ENCODE measurements at places on chromosomes 1 and 21.

DNA sequence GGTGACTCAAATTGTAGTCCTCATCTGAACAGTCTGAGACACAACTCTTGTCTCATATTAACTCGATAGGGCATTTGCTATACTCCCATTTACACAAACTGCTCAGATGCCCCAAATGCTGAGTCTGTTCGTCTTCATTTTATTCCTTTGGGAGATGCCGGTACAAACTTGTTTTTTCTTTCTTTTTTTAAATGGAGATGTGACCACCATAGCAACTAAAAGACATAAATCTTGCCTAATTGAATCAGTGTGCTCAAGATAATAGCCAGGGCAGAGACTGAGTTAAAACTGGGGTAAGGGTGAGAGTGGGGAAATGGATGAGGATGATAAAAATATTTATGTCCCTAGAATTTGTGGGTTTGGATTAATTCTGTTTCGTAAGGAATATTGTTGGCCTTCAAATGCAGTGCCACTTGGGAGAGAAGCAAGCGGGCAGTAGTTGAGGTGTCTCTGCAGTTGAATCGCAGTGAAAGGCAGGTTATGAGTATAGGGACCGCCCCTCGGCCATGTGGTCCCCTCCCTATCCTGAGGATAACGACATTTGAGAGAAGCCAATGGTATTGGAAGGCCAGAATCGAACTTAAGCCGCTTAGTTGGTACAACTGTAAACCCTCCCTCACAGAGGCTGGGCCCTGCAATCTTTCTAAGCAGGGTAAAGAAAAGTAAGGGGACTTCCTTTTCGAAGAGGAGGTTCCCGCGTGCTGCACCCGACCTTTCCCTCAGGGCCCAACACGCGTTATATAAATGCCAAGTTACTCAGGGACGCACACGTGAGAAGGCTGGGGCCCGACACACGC is 859 bp upstream of the LRRC8B start:
- DNase-seq: no peak

GRCh38 chr1:3515774-3516480 is 61.5 kb downstream of the ARHGEF16 start:
- DNase-seq: no peak

GRCh38 chr1:59967141-59967697 is 40.6 kb upstream of the CYP2J2 start:
- DNase-seq: no peak

GRCh38 chr1:93960641-93961147 is 51.5 kb upstream of the GCLM start:
- DNase-seq: no peak

GRCh38 chr1:94539496-94539895 is 2.1 kb downstream of the F3 start:
- DNase-seq: no peak

DNA sequence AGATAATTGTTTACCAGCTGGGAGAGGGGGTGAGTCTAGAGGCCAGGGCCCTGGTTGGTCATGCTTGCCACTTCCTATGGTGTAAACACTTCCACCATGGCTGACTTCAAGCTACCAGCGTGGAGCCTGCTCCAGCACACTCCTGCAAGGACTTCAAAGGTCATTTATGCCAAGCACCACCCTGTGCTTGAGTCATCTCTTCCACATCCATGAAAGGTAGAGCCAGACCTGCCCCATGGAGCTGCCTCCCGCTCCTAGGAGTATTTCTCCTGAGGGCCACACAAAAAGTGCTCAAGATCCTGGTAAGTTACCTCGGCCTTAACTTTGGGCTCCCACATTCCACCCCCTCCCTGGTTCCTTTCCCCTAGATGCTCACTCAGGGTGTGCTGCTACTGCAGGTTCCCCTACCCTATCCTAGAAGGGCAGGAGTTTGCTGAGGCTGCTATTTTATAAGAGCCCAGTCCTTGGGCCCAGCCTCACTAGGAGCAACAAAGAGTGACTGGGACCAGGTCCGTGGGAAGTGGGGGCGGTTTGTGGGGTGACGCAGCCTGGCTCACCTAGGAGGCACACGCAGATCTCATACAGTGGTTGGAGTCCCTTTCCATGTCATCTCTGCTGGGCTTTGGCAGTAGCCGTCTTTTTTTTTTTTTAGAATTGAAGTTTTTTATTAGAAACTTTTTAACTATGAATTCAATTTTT is 2.4 kb downstream of the RAB7B start:
- DNase-seq: no peak

DNA sequence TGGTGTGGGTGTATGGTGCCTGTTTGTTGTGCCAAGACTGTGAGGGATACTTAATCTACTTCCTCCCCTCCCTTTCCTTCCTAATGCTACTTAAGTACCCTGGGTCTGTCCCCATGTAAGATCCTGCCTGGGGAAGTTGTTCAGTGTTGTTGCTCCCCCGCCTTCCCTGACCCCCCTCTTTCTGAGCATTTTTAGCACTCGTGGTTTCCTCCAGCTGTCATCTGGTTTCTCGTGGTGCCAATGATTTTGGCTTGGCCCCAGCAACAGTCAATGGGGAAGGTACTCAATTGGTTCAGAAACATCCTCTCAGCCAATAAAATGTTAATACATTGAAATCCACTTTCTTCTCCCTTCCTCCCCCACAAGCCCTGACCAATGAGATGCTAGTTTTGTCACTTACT is 8.0 kb upstream of the B4GALT3 start:
- DNase-seq: peak; percentile 75

- no peak for DNase-seq
These were observed 77.7 kb downstream of the DSCAM start for GRCh38 chr21:40769231-40769630.

GRCh38 chr1:198879711-198880306 is 241.0 kb downstream of the PTPRC start:
- no peak for DNase-seq

GRCh38 chr1:177227978-177228692 is 57.4 kb downstream of the BRINP2 start:
- no peak for DNase-seq

DNA sequence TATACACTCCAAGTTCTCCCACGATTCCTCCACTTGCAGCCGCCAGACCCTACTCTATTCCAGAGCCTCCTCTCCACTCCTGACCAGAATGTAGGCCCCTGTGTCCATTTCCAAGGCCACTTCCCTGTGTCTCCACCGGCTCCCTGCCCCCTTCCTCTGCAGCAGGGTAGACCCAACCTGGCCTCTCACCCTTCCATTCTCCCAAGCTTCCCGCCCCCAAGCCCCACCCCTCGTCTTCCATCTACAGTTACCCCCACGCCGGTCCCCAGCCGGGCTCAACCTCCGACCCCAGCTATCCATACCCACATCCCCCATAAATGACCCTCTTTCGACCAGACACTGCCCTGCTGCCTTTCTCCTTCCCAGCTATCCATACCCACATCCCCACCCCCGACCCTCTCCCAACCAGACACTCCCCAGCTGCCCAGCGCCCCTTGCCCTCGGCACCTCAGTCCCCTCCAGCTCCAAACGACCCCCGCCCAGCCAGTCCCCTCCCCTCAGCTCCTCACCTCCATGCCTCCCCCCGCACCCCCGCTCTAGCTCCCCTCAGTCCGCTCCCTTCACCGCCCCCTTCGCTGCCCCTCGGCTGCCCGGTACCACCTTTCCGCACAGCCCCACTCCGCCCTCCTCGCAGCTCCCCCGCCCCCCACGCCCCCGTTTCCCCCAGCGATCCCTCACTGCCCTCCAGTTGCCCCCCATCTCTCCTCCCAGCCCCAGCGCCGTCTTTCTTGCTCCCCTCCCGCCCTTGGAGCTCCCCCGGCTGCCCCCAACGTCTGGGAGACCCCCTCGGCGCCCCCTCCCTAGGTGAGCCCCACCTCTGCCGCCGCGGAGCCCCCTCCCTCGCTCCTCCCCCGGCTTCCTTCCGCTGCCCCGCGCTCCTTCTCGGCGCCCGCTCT is 670 bp downstream of the RAB3B start:
- no peak for DNase-seq

DNA sequence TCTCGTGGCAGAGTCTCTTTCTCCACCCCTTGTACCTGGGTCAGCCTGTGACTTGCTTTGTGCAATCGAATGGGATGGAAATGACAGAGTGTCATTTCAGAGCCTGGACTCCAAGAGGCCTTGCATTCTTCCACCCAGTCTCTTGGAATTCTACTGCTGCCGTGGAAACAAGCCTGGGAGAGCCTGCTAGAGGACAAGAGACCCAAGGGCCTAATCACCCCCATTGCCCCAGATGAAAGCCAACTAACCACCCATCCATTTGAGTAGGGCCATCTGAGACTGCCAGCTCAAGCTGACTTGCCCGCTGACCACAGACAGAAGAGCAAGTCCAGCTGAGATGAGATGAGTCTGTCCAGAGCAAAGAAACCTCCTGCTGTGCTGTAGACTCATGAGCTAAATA is 201.6 kb downstream of the PTPRU start:
- DNase-seq: no peak

GRCh38 chr1:220219865-220220698 is 52.2 kb downstream of the RAB3GAP2 start:
- DNase-seq: no peak

DNA sequence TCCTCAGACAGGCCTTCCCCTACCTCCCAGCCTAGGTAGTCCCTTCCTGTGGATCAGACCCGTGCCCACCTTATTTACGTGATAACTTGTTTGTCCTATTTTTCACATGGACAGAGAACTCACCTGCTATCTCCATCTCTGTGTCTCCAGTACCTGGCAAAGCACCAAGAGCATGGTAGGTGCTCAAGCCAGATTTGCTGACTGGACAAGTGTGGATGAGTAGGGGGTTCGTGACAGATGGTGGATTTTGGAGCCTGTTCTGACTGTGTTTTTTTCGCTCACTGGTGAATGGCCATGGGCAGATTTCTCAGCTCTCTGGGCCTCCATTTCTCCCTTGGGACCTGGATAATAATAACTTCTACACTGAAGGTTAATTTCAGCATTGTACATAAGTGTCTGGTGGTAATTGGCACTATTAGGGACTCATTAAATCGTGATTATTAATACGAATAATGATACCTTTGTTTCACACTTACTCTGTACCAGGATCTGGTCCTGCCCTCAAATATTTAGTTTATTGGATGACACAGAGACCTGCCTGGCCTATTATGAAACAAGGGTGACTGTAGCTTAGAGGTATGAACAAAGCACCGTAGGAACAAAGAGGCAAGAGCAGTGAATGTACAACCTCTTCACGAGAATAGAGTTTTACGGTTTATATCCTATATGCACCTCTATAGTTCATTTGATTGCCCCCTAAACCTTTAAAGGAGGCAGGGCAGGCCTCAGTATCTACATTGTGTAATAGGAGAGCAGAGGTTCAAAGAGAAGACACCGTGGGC is 24.5 kb upstream of the SLC26A9 start:
- no peak for DNase-seq

GRCh38 chr1:236381565-236382158 is 12.4 kb upstream of the EDARADD start:
- DNase-seq: no peak

DNA sequence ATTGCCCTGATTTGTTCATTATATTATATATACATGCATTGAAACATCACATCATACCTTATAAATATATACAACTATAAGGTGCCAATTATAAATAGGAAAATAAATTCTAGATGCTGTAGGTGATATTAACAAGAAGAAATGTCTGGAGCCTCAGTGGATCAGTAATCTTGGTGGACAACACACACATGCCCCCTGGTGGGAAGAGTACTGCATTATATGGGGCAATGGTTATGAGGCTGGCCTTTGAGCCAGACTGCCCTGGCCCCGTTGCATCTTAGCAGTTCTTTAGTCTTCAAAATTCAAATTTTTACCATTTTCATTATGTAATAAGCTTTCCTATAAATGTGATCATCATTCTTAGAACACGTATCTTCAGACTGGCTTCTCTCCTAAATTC is 335.0 kb upstream of the GREM2 start:
- DNase-seq: no peak

- DNase-seq: no peak
These were observed 25.0 kb downstream of the GIPC2 start for GRCh38 chr1:78070758-78071157.

- no peak for DNase-seq
These were observed 14.9 kb downstream of the SLC45A3 start for GRCh38 chr1:205665201-205666045.

- peak; percentile 20 for DNase-seq
These were observed at the start of gene IL23R for GRCh38 chr1:67166196-67166595. TSS of gene IL23R (plus strand) at chr1:67166454. CDS start at chr1:67168121, 1,667 bp downstream.

DNA sequence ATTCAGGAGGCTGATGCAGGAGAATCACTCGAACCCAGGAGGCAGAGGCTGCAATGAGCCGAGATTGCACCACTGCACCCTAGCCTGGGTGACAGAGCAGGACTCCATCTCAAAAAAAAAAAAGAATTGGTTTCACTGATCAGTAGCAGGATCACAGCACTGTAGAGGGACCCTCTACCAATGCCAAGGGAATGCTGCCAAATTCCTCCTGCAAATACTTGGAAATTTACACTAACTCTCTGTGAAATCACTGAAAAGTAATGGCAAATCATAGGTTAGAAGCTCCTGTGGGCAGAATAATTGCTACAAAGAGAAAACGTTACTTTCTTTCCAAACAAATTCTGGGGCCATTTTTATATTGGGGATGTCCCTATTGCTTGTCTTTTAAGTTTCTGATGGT is 6.7 kb upstream of the GPR25 start:
- DNase-seq: no peak

DNA sequence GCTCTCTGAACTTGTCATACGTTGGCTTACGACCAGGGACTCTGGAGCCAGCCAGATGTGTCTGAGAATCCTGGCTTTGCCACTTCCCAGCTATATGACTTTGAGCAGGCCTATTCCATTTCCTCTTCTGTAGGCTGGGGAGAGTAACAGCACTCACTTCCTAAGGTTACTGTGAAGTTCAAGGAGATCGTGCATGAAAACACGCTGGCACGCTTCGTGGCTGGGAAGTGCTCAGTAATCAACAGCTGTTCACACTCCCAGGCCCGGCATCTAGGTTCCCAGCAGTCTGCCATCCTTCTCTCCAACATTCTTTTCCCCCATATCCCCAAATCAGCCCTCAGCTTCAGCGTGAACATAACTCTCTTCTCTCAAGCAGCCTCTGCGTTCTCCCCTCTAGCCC is 2.0 kb downstream of the ASCL5 start:
- no peak for DNase-seq

GRCh38 chr1:226681652-226682493 is 57.2 kb downstream of the ITPKB start:
- DNase-seq: no peak

- no peak for DNase-seq
These were observed 108.9 kb downstream of the OMA1 start for GRCh38 chr1:58437623-58438022.

- DNase-seq: no peak
These were observed 13.3 kb upstream of the GNG12 start for GRCh38 chr1:67846538-67846937.

DNA sequence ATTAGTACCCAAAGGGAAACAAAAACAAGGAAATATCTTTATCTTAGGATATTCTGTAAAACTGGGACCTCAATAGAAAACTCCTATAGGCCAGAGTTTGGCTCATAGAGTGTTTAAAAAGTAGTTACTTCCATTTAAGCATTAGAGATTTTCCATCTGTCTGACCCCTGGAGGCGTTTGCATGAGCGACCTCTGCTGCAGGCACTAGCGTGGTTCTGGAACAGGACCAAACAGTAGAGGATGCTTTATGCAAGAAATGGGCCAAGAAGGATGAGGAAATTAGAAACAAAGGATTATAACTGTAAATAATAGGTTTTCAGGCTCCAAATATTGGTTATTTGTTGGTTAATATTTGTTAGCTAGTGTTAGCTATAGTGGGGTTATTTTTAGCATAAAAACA is 5.7 kb downstream of the ZBTB40 start:
- no peak for DNase-seq

- DNase-seq: no peak
These were observed 14.3 kb downstream of the TSPAN2 start for GRCh38 chr1:115074839-115075534.

GRCh38 chr1:219277304-219278105 is 103.8 kb downstream of the LYPLAL1 start:
- DNase-seq: no peak

Measured in activated gamma-delta T cell treated with Interleukin-2 at 50 U/mL for 16 hours (primary cell).